ENCODE measurements at places on chromosomes 7 and 10.

DNA sequence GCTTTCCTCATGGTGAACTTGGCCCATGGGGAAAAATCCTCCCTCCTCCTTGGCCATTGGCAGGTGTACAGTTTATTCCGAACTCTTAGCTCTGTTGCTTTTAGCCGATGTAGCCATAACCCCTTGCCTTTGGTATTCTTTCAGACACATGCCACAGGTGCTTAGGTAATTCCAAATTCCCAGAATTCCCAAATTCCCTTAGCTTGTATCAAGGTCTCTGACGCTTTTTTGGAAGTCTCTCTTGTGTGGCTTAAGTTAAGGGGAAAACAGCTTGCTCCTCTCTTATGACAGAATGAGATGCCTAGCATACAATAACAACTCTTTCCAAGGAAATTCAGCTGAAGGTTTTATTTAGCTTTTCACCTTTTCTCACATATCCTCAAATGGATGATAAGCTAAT lies 68.0 kb downstream of the SUGCT start:
- DNase-seq, result no peak

DNA sequence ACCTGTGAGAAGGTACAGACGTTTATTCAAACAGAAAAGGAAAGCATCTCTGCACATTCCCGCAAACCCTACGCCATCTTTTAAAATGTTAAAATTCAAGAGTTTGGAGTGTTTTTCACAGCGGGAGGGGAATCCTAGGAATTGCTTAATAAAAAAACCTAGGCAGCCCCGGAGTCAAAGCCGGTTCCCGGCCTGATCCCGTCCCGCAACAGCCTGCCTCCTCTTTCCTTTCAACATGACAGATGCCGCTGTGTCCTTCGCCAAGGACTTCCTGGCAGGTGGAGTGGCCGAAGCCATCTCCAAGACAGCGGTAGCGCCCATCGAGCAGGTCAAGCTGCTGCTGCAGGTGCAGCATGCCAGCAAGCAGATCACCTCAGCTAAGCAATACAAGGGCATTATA lies 123.0 kb upstream of the VSTM2A start:
- no peak for DNase-seq

- no peak for DNase-seq
These were observed 294.4 kb upstream of the NPVF start for GRCh38 chr7:25522727-25523126.

- DNase-seq, result no peak
These were observed 688.0 kb upstream of the ZWINT start for GRCh38 chr10:57049096-57049495.

GRCh38 chr10:16948361-16948760 lies 131.1 kb upstream of the RSU1 start:
- DNase-seq, result peak; percentile 18

- no peak for DNase-seq
These were observed 55.9 kb downstream of the PDIA4 start for GRCh38 chr7:148972375-148972774.

DNA sequence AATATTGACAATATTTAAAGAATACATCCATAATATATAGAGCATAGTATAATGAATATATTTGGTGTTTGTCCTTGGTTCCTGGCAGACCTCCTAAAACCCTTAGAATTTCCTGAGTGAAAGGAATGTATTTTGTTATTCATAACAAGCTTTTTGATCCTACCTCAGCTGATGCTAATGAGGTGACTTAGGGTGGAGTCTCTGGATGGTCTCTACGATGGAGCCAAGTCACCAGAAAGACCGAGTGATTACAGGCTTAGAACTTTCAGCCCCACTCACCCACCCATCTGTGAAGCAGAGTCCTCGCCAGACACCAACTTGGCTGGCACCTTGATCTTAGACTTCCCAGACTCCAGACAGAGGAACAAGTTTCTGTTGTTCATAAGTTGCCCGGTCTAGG lies 35.9 kb downstream of the UPF2 start:
- no peak for DNase-seq

- no peak for DNase-seq
These were observed 346 bp downstream of the TMEM270 start for GRCh38 chr7:73861305-73861704.

- DNase-seq, result no peak
These were observed 1.3 kb downstream of the STK17A start for GRCh38 chr7:43584195-43584586.

DNA sequence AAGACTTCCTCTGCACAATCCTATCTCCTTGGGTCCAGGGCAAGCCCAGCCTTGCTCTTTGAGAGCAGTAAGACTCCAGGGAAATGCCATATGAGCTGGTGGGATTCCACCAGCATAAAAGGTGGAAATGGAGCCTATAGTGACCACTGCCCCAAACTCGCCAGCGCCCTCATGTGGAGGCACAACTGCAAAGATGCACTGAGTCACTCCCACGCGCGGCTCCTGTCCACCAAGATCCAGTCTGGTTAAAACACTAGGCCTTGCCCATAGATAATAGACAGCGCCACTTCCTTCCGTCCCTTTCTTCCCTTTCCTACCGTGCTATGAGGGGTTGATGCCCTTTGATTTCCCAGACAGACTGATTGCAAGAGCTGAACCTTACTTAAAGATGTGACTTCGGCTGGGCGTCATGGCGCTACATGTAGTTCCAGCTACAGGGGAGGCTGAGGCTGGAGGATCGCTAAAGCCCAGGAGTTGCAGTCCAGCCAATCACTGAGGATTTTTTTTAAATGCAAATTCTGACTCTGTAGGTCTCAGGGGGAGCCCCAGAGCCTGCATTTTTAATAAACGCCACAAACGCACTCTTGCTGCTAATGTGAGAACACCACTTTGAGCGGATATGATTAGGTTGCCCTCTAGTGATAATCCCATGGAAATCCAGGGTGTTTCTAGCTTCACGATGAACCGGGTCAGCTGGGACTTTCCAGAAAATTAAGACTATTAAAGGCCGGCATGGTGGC lies 136.5 kb downstream of the EPC1 start:
- DNase-seq, result no peak

GRCh38 chr7:19009241-19009935 lies 108.0 kb downstream of the TWIST1 start:
- no peak for DNase-seq

DNA sequence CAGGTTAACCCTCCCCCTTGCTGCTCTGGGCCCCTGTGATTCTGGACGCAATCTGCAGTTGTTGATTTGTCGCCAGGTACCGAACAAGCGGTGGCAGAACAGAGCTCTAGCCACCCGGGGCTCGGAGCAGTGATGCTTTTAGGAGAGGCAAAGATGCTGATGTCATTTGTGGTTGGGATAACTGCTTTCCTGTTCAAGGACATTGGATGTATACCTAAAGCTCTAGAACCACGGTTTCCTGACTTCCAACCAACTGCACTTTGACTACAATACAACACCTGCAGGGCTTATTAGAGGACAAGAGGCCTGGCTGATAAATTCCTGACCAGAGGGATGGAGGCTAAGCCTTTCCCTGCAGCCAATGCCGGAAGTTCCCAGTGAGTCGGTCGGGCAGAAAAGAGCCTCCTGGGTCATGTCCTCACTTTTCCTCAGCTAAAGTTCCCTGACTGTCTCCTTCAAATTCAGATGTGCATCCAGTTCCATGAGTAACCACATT lies 6.5 kb upstream of the RBM20 start:
- DNase-seq, result no peak

- DNase-seq, result no peak
These were observed 520 bp upstream of the WNT2 start for GRCh38 chr7:117323305-117323850.

- DNase-seq, result no peak
These were observed 779.9 kb downstream of the GRM8 start for GRCh38 chr7:126472825-126473224.

DNA sequence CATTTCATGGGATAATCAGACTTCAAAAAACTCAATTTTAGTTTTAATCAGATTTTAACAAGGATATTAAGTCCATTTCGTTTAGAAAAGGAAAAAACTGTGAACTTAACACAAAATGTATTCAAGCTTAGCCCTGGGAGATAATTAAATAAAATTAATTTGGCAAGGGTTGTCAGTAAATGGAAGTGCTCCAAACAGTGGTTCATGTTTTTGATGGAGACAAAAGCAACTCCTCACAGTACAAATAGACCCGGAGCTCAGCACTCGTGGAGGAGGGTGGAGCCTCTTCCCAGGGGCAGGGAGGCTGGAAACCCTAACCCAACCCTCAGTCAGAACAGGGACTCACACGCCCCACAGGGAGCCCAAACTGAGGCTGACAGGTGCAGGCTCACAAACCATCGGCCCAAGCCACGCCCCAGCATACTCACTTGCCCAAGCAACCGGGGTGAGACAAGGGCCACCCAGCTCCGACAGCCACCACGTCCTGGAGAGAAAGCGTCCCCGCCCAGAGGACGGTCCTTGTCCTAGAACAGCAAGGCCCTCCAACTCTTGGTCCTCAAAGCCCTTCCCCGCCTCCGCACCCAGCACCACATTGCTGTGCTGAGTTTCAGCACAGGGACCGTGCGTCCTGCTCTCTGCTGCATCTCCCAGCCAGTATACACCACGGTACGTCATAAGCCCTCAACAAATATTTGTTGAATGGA lies 39.8 kb downstream of the MAD1L1 start:
- no peak for DNase-seq

GRCh38 chr7:158016180-158017097 lies 571.2 kb downstream of the PTPRN2 start:
- no peak for DNase-seq

DNA sequence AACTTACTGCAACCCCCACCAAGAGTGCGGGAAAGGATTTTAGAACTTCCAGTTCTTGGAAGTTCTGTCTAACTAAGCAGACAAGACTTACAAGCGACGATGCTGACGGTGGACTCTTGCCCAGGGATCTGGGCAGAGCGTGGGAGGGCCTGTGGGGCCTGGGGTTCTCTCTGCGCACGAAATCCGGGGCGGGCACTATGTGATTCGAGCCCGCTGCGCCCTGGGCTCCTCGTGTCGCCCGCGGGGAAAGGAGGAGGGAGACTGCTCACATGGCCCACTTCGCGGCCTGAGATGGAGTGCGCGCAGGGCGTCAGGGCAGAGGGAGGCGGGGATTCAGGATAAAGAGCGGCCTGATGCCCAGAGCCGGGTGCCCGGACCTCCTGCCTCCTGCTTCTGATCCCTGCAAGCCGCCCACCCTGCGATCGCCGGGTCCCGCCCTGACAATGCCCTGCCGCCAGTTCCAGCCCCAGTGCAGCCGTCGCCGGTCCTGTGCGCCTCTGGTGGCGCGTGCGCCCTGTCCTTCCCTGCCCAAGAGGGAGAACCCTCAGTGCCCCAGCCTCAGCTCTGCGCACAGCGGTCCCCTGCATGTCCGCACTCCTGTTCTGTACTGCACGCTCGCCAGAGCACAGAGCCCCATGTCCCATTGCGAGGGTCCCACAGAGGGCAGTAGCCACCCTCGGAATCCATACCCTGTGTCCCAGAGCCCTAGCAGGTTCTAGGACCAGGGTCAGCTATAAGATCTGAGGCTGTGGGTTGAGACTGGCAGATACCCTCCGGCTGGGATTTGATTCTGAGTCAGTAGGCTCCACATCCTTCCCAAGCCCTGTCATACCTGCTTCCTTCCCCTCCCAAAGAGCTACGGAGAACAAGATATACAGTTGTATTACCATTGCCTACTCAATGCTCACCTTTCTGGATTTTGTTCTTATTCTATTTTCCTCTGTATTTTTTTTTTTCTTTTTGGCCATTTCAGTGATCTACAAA lies 99.4 kb upstream of the TMEM106B start:
- DNase-seq, result no peak

- DNase-seq, result no peak
These were observed 4.6 kb upstream of the ADCYAP1R1 start for GRCh38 chr7:31047313-31048146.

- no peak for DNase-seq
These were observed 142.0 kb downstream of the LCOR start for GRCh38 chr10:96973809-96974747.

- DNase-seq, result no peak
These were observed 62.9 kb upstream of the CAMK2B start for GRCh38 chr7:44388089-44388970.

GRCh38 chr7:131733604-131734003 lies 177.2 kb upstream of the PODXL start:
- no peak for DNase-seq

- no peak for DNase-seq
These were observed 57.1 kb upstream of the KMT2E start for GRCh38 chr7:104956753-104957450.

GRCh38 chr10:1102416-1102815 lies 46.2 kb downstream of the WDR37 start:
- peak; percentile 8 for DNase-seq

- DNase-seq, result no peak
These were observed 50.8 kb downstream of the ZRANB1 start for GRCh38 chr10:124992462-124993344.

- no peak for DNase-seq
These were observed 106.1 kb downstream of the CLEC2L start for GRCh38 chr7:139629392-139630082.

DNA sequence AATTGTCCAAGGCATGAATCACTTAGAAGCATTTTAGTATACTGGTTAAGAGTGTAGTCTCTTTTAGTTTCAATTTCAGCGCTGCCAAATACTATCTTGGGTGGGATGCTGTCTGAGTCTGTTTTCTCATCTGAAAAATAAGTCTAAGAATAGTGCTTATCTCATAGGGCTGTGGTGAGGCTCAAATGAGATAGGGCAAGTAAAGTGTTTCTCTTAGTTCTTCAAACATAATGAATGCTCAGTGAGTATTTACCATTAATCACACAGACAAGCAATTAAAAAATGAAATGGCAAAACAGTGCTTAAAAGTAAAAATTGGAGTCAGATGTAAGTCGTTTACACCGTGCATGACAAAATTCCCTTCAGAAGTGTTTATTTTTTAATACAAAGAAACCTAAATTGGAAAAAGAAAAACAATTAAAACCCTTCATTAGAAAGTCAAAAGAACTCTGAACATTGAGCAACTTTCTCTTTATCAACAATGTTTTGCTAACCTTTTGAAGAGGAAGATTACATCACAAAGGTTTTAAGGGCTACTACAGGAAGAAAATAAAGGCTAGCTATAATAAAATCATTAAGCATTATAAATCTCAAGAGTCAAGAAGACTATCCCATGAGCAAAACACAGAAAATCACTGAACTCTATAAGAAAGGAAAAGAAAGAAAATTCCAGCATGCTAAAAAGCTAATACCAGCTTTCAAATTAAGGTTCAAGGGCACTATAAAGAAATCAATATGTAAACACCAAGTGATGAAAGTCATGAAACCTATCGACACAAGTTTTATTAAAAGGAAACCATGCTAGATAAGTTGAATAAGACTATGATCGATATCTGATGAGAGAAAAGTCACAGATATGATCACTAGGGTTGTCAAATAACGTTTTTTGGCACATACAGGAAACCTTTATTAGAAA lies 45.6 kb upstream of the C1GALT1 start:
- DNase-seq, result no peak

DNA sequence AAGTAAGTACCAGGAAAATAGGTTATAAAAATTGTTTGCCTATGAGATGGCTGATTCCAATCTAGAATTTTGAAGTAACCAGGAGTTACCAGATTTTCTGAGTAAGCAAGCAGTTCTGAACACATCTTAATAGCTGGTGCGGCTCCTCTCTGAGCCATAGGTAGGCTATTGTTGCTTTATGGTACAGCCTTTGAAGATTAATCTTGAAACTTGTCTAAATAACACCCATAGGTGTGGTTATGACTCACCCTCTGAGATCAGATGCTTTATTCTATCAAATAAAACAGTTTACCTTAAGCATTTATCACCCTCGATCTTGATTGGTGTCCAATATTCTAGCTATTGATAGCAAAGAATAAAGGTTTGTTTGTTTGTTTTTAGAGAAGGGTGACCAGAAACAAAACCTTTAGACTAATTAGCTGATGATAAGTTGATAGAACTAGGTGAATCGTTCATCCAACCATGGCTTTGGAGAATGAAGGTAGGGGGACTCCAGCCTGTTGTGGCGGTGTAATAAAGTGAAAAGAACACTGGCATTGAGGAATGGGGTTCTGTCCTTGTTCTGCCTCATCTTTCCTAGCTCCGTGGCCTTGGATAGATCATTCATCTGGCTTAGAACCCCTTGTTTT lies 72.2 kb downstream of the VTI1A start:
- DNase-seq, result no peak

Data from activated CD8-positive, alpha-beta memory T cell treated with anti-CD3 and anti-CD28 coated beads for 4 hours (primary cell).